Osteoblast (primary cell): ENCODE measurements at places on chromosomes 4 and X.

GRCh38 chrX:132648895-132649294 lies 160.1 kb upstream of the MBNL3 start:
- DNase-seq, result no peak

DNA sequence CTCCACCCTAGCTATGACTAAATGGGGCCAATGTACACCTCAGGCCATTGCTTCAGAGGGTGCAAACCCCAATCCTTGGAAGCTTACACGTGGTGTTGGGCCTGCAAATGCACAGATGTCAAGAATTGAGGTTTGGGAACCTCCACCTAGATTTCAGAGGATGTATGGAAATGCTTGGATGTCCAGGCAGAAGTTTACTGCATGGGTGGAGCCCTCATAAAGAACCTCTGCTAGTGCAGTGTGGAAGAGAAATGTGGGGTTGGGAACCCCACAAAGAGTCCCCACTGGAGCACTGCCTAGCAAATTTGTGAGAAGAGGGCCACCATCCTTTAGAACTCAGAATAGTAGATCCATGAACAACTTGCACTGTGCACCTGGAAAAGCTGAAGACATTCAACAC lies 284.1 kb downstream of the ANTXR2 start:
- no peak for DNase-seq

DNA sequence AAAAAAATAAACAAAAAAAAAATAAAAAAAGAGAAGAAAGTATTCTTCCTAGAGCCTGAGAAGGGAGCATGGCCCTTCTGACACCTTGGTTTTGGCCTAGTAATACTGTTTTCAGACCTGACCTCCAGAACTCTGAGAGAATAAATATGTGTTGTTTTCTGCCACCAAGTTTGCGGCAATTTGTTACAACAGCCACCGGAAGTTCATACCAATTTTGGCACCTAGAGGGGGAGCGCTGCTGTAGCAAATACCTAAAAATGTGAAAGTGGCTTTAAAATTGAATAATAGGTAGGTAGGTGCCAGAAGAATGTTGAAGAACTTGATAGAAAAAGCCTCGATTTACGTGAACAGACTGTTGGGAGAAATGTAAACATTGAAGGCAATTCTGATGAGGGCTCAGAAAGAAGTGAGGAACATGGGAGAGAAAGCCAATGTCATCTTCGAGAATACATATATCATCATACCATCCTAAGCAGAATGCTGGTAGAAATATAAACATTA lies 27.5 kb upstream of the SPACA5B start:
- DNase-seq, result no peak

DNA sequence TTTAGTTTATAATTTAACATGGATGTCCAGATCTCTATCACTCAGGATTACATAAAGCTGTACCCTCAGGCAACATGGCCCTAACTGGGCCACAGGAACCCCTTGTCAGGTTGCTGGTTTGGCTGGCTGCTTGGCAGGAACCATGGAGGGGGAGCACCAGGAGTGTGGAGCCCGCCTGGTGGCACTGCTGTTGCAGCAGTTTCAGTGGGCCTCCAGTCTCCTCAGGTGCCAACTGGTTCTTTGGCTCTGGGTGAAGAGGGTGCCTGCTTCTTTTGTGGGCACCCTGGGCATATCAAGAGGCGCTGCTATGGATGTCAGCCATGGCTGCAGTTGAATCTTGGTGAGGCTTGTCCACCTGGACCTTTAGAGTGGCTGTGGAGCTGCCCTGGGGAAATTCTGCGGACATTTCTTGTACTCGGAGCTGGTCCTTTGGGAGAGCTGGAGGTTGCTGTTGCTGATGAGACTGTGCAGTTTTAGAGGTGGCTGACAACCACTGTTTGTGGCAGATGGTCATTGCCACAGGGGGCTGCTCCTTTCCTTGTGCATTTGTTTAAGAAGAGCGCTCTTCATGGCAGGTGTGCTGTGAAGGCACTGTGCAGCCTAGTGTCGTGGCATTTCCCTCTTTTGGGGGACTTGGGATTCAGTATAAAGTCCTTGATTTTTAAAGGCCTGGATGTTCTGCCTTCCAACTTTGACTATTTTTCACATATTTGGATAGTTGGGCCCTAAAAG lies 10.3 kb upstream of the SMIM14 start:
- DNase-seq, result no peak

GRCh38 chrX:34918856-34919255 lies 23.7 kb upstream of the FAM47B start:
- no peak for DNase-seq

DNA sequence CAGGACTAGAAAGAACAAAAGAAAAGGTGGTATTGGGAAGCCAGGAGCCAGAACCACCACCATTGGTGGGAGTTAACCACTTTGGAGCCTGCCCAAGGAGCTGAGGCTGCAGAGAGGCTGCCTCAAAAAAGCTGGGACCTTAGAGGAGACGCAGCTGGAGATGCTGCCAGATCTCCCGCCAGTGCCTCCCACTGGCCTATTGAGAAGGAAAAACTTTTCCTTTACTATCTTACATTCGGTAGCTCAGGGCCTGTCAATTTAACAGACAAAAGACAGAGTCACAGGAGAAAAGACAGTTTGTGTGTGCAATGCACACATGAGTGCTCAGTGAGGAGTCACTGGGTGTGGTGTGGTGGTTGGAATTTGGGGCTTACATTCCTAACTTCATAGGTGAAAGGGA lies 52.4 kb upstream of the HPSE start:
- DNase-seq, result no peak

DNA sequence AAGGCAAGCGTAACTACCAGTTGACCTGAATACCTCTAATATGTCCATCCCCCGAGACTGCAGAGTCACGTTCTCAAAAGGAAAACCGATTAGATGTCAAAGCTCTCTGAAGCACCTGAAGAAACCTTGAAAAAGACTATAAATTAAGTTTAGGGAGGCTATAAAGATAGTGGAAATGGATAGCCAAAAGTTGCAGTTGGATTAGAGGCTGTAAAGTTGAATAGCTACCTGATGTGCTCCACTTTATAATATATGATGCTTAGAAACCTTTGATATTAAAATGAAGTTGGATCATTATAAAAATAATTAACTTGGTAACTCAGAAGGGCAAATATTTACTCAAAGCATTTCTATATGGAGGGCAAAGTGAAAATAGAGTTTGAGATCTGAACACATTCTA lies 506.6 kb upstream of the AGA start:
- no peak for DNase-seq

DNA sequence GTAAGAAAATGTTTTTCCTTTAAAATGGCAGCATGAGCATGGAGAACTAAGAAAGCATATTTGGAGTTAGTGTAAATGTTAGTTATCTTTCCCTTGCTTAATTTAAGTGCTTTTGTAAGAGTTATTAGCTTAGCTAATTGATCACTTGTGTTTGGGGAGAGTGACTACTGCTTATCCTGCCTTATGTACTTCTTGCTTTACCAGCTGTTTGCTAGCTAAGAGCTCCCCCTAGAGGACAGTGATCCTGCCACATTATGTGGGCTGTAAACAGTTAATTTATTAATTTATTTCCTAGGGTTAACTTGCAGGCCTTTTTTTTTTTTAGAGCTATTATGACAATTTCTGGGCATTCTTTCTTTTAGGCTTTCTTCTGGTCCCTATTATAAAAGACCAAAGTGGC lies 435.8 kb downstream of the MAGEB5 start:
- DNase-seq, result no peak

GRCh38 chr4:40401631-40402030 lies 66.5 kb downstream of the CHRNA9 start:
- no peak for DNase-seq

DNA sequence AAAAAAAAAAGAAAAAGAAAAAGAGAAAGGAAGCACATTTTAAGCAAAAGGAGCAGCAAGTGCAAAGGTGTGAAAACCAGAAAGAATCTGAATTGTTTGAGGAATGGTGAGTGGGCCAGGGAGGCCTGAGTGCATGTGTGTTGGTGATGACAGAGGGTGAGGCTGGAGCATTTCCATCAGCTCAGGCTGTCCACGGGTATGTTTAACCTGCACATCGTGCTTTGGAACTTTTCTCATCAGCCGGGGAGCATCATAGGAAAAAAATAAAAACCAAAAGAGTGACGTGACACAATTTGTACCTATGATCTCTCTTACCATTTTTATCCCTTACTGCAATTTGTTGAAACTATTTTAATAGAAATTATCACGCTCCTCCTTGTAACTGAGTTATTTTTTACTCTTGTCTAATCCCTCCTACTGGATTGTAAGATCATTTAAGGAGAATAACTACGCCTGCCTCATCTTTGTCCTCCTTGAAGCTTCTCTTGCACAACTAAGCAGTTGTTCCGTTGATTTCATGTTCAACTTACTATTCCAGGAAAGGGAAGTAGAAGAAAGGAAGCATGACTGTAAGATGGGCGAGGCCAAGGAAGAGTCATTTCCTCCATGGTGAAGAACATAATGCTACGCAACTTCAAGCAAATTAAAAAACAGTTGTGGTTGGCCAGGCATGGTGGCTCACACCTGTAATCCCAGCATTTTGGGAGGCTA lies 7.0 kb downstream of the PALLD start:
- no peak for DNase-seq

DNA sequence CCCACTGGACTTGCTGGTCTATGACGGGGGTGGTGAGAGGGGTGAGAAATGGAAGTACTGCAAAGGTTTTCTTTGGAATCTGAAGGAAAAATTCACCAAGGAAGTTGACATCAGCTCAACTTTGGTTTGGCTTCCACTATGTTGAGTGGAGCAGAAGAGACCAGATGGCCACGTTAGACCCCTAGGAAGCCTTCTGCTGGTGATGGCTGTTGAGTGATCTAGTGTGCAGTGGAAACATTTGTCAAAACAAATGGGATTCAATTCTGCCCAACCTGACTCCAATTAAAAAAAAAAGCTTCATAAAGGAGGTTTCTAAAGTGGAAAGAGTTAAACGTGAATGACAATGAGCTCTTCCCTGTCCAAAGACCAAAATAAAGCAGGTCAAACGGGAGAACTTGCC lies 25.7 kb downstream of the SEL1L3 start:
- DNase-seq, result no peak

GRCh38 chr4:2850966-2851798 lies 7.5 kb downstream of the ADD1 start:
- no peak for DNase-seq

DNA sequence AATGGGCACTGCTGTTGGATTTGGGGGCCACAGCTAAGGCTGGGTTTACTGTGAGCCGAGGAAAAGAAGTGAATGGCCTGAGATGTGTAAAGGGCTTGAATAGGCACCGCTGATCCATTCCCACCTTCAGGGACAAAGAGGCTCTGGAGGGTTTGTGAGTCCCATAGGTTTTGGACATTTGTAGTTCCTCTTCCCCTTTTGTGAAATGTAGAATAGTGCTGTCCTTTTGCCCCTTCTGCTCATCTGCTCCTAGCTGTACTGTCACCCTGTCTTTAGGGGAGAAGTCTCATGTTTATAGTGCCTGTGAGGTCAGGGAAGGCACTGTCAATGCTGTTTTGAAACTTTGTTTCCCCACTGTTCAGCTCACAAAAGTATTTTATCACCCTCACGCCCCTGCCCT lies 26.4 kb upstream of the CLCN4 start:
- peak; percentile 76 for DNase-seq

DNA sequence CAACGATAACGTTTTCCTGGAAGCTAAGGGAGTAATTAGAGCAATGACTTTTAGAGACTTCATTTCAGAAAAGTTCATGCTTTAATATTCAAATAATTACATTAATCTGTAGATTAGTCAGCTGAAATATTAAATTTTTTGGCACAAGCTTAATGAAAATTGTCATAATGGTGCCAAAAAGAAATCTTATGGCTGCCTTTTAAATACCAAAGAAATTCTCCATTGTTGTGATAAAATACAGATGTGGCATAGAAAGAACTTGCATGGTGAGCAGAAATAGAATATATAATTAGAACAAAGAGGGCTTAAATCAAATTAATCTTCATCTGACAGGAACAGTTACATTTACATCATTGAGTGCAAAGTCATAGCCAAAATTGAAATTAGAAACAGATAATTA lies 263.5 kb downstream of the AFF2 start:
- no peak for DNase-seq

DNA sequence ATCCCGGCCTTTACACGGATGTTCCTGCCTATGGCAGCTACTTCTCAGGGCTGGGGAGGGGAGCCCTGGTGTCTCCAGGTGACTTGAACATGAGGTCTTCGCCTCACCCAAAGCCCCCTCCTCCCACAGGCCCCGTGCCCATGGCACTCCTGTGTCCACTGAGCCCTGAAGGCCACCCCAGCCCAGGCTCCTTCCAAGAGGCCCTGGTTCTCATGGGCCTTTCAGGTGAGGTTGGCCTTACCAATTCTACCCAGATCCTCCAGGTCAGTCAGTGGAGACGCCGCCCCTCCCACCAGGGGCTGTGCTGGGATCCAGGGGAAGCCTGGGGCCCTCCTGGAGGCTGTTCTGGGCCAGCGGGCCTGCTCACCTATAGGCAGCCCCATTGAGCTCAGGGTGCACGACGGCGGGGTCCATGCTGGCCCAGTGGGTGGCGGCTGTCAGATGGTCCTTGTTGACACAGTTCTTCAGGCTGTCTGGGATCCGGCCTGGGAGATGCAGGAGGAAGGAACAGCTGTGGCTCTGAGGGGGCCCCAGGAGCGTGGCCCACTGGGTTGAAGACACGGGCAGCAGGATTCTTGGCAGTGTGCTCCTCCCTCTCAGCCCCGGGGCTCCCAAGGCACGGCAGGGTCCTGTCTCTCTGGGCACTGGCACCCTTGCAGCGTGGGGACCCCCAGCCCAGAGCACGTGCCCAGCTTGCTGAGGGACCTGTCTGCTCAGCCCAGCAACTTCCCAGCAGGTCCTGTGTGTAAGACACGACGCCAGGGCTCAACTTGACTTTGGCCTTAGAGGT lies 36.2 kb downstream of the CTBP1 start:
- DNase-seq, result peak; percentile 88

GRCh38 chr4:49032440-49033161 lies 46.5 kb downstream of the CWH43 start:
- DNase-seq, result peak; percentile 13

DNA sequence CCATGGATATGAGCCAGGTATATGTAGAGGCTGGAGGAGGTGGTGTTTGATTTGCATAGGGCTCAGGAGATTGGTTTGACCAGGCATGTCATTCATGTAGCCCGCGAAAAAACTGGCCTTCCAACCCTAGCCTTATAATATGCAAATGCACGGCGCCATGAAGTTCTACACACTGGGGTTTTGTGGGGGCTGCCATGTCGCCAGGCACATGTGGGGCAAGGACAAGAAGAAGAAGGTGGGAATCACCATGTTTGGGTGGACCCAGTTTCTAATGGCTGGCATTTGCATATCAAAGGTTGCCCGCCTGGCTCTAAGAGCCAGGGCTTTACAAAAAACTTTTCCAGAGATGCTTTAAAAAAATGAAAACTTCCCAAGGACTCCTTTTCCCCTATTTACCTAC lies 1251.0 kb downstream of the PCDH18 start:
- no peak for DNase-seq

GRCh38 chr4:37765741-37766140 lies 60.7 kb upstream of the PGM2 start:
- no peak for DNase-seq
